ELR (cell line): ENCODE measurements at places on chromosomes 11 and 22.
A peak's percentile ranks its signal among the peaks of the same experiment; 100 is the strongest.

GRCh38 chr22:39530116-39530515, 2.4 kb downstream of the RPS19BP1 start:
- no peak for DNase-seq

DNA sequence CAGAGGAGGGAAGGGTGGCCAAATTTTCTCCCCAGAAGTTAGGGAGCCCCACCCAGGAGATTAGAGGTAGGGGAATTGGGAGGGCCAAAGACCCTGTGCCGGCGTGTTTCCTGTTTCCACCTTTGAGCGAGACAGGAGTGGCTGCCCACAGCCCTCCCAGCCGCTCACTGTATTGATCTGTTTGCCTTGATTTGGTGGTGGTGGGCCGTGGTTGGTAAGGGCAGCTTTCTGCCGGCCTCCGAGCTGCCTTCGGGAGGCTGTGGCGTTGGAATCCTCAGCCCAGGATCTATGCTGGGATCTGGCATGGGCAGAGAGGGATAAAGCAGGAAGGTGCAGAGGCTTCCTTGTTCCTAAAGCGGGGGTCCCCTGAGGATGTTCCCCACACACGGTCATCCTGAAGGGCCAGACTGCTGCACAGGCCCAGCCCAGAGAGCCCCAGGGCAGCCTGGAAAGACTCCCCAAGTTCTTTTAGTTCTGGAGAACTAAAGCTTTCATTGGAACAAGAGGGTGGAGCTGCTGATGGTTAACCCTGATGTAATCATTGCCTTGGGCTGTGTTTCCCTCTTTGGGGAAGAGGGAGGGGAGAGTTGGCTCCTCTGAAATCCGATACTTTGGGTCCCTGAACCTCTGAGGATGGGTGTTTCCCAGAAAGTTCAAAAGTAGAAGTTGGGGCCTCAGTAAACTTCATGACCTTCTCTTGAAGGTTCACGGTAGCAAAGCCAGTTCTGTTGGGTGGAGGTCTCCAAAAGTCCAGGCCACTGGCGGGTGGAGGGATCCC, 7.2 kb downstream of the FAM83F start:
- no peak for DNase-seq

DNA sequence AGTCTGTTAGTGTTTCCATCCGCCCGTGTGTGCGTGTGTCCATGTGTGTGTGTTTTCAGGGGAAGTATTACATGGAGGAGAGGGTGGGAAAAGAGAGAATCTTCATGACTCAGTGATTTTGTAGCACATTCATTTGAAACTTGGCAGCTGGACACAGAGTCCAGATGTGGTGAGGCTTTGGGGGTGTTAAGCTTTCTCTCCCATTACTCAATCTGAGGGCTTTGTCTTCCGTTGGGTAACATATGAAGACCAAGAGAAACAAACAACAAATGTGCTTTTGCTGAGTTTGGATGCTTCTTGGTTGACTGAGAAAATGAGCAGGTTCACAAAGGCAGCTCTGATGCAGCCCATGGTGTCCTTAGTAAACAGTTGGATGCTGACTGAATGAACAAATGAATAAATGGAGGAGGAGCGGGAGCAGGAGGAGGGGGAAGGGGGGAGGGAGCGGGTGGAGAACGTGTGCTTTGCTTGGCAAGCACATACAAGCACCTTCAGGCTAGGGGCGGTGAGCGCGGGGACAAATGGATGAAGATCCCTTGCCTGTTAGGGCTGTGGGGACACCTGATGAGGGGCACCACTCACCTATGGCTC, 104.3 kb downstream of the ST3GAL4 start:
- DNase-seq = no peak

- DNase-seq = peak; percentile 53
These were observed 1110.9 kb upstream of the CNTN5 start for GRCh38 chr11:97909614-97910399.

GRCh38 chr22:49077036-49077393, 750.7 kb downstream of the BRD1 start:
- DNase-seq = no peak

- DNase-seq = peak; percentile 68
These were observed 23.2 kb upstream of the ZBTB16 start for GRCh38 chr11:114036147-114036811.

GRCh38 chr22:20455709-20456063, 18.1 kb upstream of the SCARF2 start:
- DNase-seq = peak; percentile 17

DNA sequence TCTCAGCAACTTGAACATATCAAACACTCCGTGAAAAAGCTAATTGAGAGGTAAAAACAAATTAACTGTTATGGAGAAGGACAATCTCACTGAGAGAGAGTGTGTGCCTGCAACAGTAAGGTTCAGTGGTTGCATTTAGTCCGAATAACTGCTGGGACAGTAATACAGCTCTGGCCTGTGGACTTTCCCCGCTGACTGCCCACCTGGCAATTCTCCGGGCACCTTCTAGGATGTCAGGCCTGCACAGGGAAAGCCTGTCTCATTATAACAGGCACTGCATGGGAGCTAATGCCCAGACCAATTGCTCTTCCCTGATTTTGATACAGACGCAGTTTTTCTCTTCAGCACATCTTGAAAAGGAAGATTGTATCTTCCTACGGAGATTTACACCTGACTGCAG, 251.0 kb downstream of the DCDC1 start:
- DNase-seq = no peak

- no peak for DNase-seq
These were observed 51.7 kb downstream of the ZBTB16 start for GRCh38 chr11:114110952-114111947.

- no peak for DNase-seq
These were observed 76.0 kb upstream of the KCNQ1OT1 start for GRCh38 chr11:2775626-2776350.

DNA sequence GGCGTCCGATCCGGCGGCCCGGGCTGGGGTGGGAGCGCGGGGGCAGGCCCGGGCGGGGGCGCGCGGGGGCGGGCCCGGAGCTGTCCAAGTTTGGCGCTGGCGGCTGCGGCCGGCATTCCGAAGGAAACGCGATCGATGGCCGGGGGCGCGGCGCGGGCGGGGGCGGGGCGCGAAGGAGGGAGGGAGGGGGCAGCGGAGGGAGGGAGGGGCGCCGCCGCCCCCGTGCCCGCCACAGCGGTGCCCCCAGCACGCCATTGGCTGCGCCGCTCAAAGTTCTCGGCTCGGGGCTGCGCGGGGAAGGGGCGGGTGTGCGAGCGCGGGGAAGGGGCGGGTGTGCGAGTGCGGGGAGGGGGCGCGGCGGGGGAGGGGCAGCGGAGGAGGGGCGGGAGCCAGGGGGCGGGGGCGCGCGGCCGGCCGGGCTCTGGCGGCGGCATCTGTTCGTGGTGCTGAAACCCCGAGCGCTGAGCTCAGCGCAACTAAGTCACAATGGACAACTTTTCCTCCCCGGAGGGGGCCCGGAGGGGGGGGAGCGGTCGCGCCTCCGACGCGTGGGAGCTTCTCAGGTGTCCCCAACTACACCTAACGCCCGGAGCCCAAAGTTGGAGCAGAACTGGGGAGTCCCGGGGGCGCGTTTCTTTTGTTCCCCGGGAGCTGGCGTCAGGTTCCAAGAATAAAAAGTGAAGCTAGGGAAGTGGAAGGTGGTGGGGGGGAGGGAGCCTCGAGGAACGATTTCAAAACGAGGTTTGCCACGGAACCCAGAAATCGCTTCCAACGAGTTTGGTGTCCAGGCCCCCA, 2.2 kb downstream of the PHF21B start:
- DNase-seq = no peak
